ENCODE measurements at places on chromosomes 16 and 17.

DNA sequence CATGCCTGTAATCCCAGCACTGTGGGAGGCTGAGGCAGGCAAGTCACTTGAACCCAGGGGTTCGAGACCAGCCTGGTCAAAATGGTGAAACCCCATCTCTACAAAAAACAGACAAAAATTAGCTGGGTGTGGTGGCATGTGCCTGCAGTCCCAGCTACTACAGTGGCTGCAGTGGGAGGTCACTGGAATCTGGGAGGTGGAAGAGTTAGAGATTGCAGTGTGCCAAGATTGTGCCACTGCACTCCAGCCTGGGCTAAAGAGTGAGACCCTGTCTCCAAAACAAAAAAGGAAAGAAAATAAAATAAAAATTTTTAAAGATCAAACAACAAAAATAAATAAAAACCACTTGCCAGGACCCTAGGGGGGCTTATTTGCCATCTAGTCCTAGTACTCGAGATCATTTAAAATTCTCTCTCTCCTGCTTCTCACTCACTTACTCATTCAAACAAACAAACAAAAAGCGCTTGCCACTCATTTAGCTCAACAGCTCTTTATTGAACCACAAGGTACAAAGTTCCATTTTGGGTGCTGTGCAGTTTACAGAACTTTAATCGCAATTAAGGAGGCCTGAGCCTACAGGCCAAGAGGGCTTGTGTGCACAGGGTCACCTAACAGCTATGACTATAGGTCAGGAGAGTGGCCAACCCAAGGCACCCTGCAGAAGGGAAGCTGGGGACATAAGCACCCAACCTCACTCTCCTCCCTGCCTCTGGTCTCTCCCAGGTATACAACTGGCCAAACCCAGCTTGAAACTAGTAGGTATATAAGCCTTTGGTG, 4.4 kb downstream of the CHD9NB start:
- DNase-seq, result no peak

- DNase-seq, result peak; percentile 8
Measured at GRCh38 chr16:82016263-82016662, 5.0 kb upstream of the SDR42E1 start.

GRCh38 chr16:7938175-7938574, 605.5 kb downstream of the RBFOX1 start:
- DNase-seq, result no peak

DNA sequence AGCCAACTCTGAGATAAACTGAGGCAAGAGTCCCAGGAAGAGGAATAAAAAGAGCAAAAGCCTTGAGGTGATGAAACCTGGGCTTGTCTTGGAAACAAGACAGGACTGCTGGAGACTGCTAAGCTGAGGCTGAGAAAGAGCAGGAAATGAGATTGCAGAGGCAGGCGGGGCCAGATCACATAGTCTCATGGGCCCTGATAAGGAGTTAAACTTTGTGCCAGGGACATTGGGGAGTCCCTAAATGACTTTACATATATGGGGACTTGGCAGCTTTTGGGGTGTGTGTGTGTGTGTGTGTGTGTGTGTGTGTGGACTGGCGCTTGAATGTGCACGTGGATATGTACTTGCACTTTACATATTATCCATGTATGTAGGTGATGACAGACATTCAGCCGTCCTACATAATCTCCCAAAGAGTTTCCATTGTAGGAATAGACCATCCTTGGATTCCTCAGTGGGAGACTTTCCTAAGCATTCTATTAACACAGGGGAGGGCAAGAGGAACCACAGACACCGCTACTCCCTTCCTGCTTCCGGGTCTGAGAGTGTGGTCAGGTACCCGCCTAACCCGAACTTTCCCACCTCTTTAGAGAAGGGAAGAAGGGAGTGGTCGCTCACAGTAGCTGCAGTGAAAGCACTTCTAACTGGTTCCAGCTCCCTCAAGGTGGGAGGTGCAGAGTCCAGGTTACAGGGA, 123.1 kb downstream of the LYRM1 start:
- no peak for DNase-seq

DNA sequence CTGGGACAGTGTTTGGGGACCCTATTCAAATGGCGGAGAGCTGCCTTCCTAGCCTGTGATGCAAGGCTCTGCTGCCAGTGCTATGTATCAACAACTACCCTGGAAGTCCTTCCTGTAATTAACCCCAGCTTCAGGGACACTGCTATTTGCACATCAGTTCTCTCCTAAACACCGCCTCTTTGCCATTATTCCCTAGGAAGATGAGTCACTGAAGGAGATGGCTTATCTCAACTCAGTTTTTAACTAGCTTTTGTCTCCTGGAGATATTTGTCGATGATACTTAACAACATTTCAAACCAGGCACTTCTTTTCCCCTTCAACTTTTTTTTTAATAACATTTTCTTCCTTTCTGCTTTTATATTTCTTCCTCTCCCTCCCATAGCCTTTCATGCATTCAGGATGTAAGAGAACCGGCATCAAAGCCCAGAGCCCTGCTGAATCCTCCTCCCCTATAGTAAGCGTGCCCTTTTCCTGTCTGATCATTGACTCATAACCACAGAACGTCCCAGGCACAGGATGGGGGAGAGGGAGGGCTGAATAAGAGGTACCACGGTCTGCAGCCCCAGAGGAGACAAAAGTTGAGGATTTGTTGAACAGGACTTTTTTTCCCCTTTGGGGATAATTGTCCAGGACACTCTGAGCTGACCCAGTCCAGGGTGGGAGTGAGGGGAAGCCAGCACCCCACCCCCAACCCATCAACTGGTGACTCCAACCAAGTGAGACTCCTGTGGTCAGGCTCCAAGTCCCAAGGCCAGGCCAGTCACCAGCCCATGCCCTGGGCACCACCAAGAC, 387.8 kb upstream of the SALL1 start:
- DNase-seq, result peak; percentile 8

GRCh38 chr16:1532771-1533170, 695 bp upstream of the TMEM204 start:
- no peak for DNase-seq

DNA sequence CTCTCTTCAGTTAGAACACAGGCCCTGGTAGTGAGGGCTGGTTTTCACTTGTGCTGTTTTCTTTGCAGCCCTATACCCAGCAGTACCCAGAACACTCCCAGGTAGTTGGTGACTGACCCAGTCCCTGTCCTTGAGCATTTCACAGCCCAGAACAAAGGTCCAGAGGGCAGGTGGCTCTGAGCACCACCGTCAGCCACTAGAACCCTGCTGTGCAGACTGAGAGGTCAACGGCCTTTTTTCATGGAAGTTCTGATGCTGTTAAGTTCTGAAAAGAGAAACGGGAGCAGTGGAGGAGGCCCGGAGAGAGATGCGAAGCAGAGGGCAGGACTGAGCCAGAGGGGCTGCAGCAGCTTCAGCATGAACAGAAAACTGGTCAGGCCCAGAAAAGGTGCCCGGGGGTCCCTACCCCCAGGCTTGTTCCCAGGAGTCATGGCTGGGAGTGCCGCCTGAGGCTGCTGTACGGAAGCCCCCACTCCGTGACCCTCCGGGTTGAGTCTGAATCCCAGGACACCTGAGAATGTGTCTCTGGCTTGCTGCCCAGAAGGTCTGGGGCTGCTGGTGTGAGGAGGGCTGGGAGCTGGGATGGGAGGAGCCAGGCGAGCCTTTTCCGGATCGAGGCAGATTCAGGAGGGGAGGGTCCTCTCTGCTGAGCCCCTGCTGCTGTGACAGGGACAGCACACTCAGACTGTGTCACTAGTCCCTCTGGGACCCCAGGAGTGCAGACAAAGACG, 8.7 kb downstream of the ZNF276 start:
- no peak for DNase-seq

DNA sequence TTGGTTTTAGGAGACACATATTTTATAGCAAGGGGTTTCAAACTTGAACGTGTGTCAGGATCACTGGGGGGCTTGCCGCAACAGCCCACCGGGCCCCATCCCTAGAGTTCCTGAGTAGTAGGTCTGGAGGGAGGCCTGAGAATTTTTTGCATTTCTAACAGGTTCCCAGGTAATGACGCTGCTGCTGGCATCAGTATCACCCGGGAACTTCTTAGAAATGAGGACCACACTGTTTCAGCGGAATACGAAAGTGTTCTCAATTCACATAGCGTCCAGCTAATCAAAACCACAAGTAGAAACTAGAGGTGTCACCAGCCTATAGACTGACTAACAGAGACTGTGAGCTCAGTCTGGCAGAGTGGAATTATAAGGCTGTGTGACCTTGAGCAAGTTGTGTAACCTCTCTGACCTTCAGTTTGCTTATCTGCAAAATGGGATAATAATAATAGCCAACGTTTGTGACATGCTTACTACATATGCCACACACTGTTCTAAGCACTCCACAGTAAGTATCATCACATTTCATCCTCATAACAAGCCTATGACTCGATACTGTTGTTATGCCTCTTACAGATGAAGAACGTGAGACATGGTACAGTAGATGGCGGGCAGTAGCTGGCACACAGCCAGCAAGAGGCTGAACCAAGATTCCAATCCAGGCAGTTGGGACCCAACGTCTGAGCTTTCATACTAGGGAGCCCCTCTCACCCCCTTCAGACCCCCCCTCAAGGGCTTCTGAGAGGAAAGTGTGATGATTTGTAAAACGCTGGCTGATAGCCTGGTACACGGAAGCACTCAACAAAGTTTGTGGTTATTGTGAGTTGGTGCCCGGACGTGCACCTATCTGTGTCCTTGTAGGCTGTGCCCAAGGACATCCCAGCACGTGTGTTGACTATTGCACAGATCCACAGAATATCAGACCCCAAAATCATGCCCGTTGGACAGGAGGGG, 4.6 kb upstream of the ICAM2 start:
- DNase-seq, result peak; percentile 85

DNA sequence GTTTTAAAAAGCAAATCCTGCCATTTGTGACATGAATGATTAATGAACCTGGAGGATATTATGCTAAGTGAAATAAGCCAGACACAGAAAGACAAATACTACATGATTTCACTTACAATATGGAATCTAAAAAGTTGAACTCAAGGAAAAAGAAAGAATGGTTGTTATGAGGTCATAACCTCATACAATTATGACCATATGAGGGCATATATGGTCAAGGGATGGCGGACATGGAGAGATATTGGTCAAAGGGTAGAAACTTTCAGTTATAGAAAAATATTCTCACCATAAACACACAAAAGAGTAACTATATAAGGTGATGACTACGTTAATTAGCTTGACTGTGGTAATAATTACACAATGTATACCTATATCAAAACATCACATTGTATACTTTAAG, 56.5 kb downstream of the MYO1D start:
- DNase-seq, result no peak

GRCh38 chr17:28325211-28325610, 6.2 kb downstream of the TMEM97 start:
- no peak for DNase-seq

DNA sequence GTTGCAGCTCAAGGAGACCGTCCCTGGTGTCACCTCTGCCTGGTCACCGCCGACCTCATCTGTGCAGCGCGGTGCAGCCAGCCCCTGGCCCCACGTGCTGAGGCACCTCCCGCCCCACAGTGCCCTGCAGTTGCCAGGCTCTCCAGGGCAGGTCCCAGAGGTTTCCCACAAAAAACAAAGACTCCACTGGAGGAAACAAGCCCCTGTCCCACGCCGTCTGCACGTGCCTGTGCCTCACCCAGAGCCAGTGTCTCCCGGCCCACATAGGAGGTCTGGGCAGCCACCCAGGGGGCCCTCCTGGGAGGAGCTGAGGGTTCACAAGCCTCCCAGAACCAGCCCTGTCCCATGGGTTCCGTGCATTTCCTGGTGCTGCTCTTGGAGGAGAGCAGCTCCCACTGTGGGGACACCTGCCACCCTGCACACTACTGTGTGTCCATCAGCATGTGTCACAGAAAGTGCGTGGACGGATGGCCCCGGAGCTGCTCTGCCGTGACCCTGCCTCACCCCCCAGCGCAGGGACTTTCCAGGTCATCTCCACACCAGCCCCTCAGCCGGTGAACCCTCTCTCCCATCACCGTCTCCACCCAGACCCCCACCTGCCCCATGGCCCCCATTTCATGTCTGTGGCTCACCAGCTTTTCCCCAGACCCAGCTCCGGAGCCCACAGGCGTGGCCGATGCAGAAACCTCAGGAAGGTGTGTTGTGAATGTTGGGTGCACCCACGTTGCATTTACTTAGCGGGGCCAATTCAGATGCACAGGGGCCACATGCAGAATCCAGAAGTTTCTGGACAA, 17.0 kb upstream of the CDH15 start:
- no peak for DNase-seq

DNA sequence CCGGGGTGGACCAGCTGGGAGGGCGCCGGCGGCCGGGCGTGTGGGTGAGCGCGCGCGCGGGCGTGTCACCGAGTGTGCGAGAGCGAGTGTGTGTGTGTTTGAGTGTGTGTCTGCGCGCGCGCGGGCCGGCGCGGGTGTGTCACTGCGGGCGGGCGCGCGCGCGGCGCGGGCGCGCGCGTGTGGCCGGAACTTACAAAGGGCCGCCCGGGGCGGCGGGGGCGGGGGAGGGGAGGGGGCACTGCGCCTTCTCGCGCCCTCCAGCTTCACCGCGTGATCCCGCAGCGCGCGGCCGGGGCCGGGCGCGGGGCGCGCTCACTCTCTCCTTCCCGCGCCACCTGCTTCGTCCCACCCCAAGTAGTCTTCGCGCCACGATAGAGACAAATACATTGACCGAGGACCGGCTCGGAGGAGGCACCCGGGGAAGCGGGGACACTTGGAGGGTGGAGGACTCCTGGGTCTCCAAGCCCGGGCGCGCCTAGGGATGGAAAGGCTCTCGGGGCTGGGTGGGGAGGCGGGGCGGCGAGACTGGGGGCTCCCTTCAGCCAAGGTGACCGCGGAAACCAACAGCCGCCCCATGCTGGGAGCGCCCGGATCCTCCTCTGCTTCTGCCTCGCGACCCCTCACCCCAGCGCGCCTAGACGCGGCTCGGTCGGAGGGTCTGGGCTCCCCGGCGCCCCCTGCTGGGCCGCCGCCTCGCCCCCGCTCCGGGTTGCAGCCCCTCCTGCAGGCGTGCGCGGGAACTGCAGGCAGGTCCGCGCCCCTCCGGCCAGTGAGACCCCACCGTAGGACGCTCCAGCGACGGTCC, at the start of gene SRCIN1:
SRCIN1 (minus strand) TSS at position 112 of the 805 bp plus-strand sequence. CDS start 247 bp downstream, outside the sequence.
- DNase-seq, result peak; percentile 52

DNA sequence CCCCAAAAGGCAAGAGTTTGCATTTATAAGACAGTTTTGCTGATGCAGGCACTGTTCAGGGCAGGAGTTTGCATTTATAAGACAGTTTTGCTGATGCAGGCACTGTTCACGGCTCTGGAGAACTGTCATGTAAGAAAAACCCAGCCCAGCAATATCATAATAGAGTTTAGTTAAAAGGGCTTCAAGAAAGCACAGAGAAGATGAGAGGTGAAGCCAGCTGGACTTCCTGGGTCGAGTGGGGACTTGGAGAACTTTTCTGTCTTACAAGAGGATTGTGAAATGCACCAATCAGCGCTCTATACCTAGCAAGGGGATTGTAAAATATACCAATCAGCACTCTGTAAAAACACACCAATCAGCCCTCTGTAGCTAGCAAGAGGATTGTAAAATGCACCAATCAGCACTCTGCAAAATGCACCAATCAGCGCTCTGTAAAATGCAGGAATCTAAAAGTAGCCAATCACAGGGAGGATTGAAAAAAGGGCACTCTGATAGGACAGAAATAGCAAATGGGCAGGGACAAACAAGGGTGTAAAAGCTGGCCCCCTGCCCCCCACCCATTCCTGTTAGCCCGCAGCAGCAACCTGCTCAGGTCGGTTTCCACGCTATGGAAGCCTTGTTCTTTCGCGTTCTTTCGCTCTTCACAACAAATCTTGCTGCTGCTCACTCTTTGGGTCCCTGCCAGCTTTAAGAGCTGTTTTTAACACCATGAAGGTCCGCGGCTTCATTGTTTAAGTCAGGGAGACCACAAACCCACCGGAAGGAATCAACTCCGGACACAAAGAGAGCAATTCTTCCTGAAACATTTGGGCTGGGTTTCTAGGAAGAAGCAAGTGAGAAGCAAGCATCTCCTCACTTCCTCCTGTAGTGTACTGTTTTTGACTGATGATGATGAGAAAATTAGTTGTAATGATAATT, 1.8 kb upstream of the CBX1 start:
- peak; percentile 38 for DNase-seq

GRCh38 chr17:7119314-7119713, 4.7 kb upstream of the ASGR2 start:
- DNase-seq, result no peak
